ENCODE measurements at places on chromosomes 13 and 19.

GRCh38 chr19:39146091-39146490, 20.5 kb downstream of the PAK4 start:
- DNase-seq: no peak

GRCh38 chr13:95624020-95624419, 20.5 kb downstream of the DZIP1 start:
- DNase-seq: no peak

- DNase-seq: no peak
These were observed 421.0 kb upstream of the TSHZ3 start for GRCh38 chr19:31770223-31770622.

- DNase-seq: no peak
These were observed 1092.3 kb downstream of the EFNB2 start for GRCh38 chr13:105442949-105443699.

GRCh38 chr19:18478545-18479311, 40.8 kb upstream of the ISYNA1 start:
- peak; percentile 75 for DNase-seq

DNA sequence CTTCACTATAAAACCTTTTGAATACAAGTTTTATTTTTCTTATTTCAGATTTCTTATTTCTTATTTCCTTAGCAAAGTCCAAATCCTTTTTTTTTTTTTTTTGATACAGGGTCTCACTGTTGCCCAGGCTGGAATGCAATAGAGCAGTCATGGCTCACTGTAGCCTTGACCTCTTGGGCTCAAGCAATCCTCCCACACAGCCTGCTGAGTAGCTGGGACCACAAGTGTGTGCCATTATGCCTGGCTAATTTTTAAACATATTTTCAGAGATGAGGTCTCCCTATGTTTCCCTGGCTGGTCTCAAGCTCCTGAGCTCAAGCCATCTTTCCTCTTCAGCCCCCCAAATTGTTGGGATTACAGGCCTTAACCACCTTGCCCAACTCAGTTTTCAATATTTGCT, 334.3 kb downstream of the DLEU7 start:
- DNase-seq: no peak

GRCh38 chr19:55451965-55452748, 9.1 kb upstream of the SHISA7 start:
- DNase-seq: no peak

- DNase-seq: no peak
These were observed 86.6 kb downstream of the STK24 start for GRCh38 chr13:98490195-98490836.

DNA sequence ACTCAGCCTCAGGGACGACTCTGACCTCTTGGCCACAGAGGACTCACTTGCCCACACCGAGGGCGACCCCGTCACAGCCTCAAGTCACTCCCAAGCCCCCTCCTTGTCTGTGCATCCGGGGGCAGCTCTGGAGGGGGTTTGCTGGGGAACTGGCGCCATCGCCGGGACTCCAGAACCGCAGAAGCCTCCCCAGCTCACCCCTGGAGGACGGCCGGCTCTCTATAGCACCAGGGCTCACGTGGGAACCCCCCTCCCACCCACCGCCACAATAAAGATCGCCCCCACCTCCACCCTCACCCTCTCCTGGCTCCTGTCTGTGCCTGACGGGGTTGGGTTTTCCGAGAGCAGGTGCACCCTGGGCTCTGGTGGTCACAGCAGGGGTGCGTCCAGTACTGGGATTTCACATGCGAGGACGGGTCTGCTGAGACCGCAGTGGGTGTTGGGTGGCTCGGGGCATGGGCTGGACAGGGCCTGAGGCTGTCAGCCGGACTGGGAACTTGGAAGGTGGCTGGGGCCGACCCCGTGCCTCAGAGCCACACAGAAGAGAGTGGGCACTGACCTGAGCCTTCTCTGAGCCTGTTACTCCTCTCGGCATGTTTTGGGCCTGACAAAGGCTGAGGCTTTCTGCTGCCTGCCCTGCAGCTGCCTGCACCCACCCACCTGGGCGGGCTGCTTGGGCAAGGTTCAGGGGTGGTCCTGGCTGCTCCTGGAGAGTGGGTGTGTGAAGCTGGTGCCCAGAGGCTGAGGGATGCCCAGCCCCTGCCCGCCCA, 6.3 kb upstream of the HCN2 start:
- no peak for DNase-seq

DNA sequence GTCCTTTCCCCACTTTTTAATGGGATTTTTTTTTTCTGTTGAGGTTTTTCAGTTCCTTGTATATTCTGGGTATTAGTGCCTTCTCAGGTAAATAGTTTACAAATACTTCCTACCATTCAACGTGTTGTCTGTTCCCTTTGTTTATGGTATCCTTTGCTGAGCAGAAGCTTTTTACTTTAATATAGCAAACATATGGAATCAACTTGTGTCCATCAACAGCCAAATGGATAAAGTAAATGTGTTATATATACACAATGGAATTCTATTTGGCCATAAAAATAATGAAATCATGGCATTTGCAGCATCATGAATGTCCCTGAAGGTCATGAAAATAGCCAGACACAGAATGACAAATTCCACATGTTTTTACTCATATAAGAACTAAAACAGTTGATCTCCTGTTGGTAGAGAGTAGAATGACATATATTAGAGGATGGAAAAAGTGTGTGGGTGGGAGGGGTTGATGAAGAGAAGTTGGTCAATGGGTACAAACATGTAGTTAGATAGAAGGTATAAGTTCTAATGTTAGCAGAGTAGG, 500.8 kb downstream of the SLITRK6 start:
- no peak for DNase-seq

DNA sequence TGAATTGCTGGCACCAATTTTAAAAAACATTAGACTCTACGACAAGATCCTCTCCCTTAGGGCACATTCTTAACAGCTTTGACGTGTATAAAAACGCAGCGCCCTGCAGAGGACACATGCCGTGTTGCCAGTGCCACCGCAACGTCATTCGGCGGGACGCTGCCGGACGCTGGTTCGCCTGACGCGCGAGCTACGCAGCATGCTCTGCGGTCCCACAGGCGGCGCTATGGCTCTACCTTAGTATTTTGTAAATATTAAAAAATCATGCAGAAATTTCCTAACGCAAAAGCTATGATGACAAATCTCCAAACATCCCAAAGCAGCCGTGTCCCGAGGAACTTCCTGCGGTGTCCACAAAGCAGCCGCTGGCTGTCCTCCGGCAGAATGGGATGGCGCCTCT, 4.2 kb upstream of the ADPRHL1 start:
- no peak for DNase-seq

Measured in stimulated activated CD4-positive, alpha-beta T cell treated with anti-CD3 and anti-CD28 coated beads, Interleukin-2, amount 100 ng/mL, for 24 hours (primary cell).